ENCODE measurements at places on chromosomes 11 and 22.

DNA sequence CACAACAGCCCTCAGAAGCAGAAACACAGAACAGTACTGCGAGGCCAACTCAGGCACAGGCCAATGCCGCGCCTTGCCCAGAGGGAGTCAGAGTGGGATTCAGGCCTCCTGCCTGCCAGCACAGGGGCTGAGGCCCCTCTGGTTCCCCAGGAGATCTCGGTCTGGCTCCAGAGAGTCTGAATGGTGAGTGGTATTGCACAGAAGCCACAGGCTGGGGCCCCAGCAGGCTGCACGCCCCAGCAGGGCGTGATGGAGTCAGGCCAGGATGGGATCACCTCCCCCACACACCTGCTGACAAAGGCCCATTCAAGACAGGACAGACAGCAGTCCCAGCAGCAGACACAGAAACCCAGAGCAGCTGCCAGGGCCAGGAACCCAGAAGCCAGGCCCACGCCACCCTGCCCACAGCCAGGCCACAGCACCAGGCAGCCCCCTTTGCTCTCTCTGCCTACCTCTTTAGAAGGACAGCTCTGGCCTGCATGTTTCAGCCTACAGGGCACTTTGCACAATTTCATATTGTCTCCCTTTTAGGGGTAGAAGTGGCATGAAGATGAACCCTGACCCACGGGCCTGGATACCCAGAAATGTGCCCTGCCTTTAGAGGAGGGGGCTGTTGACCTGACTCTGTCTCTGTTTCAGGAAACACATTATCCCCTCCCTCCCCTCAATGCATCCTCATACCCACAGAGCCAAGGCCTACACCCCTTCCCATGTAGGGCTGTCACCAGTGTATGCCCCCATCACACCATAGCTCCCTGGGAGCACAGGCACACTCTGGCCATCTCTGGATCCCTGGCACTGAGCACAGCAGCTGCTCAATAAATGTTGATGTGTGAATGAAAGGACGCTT, 6.1 kb downstream of the FXYD6 start:
- no peak for DNase-seq

GRCh38 chr11:108966206-108966605, 301.3 kb downstream of the DDX10 start:
- DNase-seq, result no peak

- DNase-seq, result no peak
Measured at GRCh38 chr11:74253361-74253760, 58.1 kb downstream of the P4HA3 start.

GRCh38 chr11:113314389-113315301, at the start of gene TTC12:
TTC12 (plus strand) TSS chr11:113314583; CDS start chr11:113316258, 1,675 bp downstream.
- DNase-seq, result peak; percentile 97

DNA sequence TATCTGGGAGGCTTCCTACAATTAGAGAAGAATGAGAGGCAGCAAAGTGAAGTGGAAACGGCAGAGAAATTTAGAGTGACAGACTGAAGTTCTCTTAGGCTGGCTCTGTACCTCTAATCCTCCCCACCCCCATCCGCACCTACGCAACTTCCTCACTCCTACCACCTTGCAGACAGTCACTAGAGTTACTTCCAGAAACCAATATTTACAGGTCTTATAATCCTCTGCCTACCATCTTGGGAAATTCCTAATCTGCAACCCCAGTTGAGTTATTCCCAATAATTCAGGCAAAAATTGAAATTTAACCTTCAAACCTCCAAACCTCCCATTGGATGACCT, 71.7 kb downstream of the PAK1 start:
- no peak for DNase-seq

DNA sequence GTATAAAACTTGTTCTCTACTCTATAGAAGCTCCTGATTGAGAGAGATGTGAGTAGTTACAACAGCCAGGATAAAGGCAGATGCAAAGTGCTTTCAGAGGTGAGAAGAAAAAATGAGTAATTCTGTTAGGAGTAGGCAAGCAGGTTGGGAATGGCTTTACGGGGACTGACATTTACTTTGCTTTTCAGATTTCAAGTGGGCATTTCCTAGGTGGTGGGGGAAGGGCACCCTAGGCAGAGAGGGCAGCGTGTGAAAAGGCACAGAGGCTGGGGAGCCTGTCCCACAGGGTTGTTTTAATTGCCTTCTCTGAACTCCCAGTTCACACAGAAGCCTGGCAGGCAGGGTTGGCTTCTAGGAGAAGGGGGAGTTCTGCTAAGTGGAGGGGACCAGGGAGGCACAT, 106.5 kb downstream of the NAV2 start:
- no peak for DNase-seq

- DNase-seq, result no peak
Measured at GRCh38 chr11:92500453-92500852, 275.8 kb downstream of the FAT3 start.

GRCh38 chr11:19405966-19406365, 165.2 kb upstream of the E2F8 start:
- no peak for DNase-seq

GRCh38 chr11:65498042-65498726, 661 bp upstream of the MALAT1 start:
- DNase-seq, result peak; percentile 62

Data from activated CD4-positive, alpha-beta T cell treated with anti-CD3 and anti-CD28 coated beads, Interleukin-2, amount 50 U/mL, for 48 hours (primary cell).